Thoracic aorta (tissue), 2 donors: ENCODE measurements at places on chromosomes 1 and 21.

GRCh38 chr1:179146911-179147310 lies 65.0 kb downstream of the TOR3A start:
- no peak for DNase-seq

- DNase-seq = no peak
Observed at GRCh38 chr1:67898033-67898726, 64.9 kb upstream of the GNG12 start.

GRCh38 chr1:217211486-217211885 lies 419.4 kb downstream of the GPATCH2 start:
- no peak for DNase-seq

DNA sequence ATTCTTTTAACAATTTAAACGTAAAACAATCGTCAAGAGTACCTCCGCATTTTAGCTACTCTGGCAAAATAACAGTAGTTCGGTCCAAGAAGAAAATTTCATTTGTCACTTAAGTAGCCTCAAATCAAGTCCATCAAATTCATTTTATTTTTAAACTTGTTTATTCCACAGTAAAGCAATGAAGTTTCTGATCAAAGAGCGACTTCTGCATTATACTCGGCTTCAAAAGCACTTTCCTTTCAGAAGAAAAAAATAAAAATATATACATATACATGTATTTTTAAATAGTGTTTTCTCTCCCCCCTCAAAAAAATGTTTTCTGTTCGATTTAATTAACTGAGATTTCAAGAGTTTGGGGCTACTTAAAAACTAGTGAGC lies 115.0 kb downstream of the RERE start:
- no peak for DNase-seq

DNA sequence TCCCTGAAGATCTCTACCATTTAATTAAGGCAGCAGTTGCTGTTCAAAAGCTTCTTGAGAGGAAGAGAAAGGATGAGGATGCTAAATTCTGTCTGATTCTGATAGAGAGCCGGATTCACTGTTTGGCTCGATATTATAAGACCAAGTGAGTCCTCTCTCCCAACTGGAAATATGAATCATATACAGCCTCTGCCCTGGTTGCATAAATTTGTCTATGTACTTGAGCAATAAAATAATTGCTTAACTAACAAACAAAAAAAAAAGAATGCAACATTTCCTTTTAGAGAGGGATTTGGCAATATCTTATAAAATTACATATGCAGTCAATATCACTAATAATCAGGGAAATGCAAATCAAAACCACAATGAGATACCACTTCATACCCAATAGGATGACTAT lies 26.8 kb downstream of the ALDH9A1 start:
- DNase-seq = no peak

GRCh38 chr1:175072099-175072951 lies 4.7 kb downstream of the TNN start:
- DNase-seq = no peak

- DNase-seq = no peak
Observed at GRCh38 chr1:49050041-49050440, 273.4 kb upstream of the BEND5 start.

GRCh38 chr1:2044510-2045319 lies 5.5 kb upstream of the PRKCZ start:
- no peak for DNase-seq

DNA sequence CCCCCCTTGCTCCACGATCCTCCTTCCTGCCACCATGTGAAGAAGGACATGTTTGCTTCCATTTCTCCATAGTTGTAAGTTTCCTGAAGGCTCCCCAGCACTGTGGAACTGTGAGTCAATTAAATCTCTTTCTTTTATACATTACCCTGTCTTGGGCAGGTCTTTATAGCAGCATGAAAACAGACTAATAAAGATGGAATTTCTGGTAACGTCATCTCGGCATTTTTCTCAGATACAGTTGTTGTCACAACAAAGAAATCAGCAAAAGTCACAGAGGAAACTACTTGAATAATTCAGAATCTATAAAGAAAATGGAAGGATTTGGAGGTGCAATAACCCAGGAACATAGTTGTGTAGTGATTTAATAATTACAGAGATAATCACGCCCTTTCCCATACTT lies 4.4 kb downstream of the APCS start:
- DNase-seq = no peak

DNA sequence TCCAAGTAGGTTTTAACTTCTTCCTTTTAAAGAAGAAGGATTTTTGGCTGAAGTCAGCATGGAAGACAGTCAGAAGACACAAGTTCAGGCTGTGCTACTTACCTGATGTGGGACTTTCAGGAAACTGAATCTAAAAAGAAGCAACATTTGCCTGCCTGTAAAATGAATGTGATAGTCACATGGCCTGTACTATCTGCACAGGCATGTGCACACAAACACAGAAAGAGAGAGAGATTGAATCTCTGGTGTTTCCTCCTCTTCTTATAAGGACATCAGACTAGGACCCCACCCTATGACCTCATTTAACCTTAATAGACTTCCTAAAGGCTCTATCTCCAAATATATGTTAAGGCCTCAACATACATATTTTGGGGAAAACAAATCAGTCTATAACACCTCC lies 542.9 kb downstream of the PLPP3 start:
- no peak for DNase-seq

- DNase-seq = no peak
Observed at GRCh38 chr1:85396194-85396593, 68.8 kb downstream of the DDAH1 start.
